ENCODE measurements at places on chromosomes 5 and 9.
A peak's percentile ranks its signal among the peaks of the same experiment; 100 is the strongest.

- DNase-seq = no peak
Measured at GRCh38 chr9:90060256-90060655, 455.4 kb downstream of the GADD45G start.

GRCh38 chr5:321230-321725 lies at the start of gene AHRR:
AHRR (plus strand) TSS chr5:321714; CDS start chr5:343903, 22,189 bp downstream.
- peak; percentile 97 for DNase-seq

DNA sequence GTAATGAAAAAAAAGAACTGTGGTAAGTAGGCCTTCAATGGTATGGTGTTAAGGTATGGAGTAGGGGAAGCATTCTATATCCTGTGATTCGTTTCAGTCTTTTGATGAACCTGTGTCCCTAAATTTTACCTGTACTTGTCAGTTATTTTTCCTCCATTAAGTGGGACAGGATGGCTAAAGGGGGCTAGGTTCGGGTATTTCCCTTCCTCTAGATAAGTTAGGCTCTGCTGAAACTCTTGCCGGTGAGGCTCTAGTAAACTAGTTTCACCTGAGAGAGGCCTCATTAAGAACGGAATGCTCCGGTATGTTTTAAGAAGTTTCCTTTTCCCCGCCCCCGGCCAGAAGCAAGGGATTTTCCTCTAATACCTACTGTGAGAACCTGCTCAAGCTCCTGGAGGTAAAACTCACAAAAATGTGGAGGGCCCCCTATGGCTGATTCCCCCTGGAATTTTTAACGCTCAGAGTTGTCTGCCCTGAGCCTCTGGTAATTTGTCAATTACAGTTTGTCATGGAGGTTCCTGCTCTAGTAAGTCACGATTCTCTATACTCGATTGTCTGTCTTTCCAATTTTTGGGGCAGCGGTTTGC lies 87.7 kb downstream of the MACIR start:
- no peak for DNase-seq

- no peak for DNase-seq
Measured at GRCh38 chr9:123960965-123961364, 31.0 kb upstream of the DENND1A start.

- no peak for DNase-seq
Measured at GRCh38 chr9:117682955-117683710, 21.1 kb upstream of the TLR4 start.

- no peak for DNase-seq
Measured at GRCh38 chr9:126325821-126326220, 808 bp upstream of the MVB12B start.

GRCh38 chr9:17905781-17906175 lies 326.9 kb downstream of the SH3GL2 start:
- no peak for DNase-seq

- DNase-seq = peak; percentile 6
Measured at GRCh38 chr9:70954596-70955143, 166.8 kb downstream of the TRPM3 start.

DNA sequence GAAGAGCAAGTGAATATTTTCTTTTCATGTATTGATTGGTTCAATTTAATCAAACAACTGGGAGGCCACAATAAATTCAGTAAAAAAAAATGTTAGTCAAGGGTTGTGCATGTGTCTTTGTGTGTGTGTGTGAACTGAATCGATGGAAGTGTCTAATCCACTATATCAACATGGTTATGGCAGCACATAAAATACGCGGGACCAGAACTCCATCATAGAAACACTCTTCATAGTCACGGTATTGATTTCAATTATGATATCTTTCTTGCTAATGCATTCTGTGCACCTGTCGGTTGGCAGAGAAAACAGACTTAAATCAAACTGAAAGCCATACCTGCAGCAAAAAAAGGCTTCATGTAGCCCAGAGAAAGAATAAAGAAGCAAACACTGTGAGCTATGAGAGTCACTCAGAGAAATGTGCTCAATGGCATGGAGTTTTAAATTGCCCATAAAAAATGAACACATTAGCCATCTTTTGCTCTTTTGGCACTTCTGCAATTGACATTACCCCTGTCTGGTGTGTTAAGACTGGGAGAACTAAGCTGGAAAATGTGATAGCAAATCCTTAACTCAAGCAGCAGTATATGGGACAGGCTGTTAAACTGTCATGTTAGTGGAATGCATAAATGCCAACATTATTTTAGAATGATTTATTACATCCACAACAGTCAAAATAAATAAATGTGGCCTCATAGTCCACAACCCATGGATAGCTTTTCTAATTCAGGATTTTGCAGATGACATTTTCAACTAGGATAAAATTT lies 642.4 kb upstream of the C9orf72 start:
- no peak for DNase-seq

DNA sequence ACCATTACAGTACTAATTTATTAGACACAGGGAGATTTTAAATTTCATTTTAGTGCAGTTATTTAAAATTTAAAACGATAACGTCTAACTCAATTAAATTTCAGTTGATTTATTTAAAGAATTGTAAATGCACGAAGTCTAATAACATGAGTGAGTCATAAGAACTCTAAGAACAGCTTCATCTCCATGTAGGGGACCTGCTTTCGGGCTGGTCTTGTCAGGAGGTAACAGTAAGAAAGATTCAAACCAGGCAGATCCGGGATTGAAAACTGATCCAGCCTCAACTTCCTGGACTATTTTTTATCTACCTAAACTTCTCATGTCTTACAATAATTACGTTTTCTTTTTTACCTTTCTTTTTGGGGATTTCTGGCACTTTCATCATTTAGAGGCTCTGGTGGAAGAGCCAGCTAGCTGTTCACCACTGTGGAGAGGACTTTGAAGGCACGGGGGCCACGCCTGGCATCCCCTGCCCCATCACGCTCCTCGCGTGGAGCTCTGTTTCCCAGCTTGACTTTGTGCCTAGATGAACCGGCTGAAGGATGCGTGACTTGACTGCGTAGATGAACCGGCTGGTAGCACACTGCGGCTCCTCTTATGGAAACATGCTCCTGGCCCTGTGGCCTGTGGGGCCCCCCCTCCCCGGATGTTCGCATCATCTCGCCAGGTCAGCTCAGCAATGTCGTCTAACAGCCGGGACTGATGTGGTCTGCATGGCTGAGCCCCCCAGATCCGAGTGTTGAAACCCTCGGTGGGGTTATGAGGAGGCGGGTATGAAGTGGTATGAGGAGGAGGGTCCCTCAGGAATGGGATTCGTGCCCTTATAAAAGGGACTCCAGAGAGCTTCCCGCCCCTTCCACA lies 26.0 kb downstream of the NDUFS6 start:
- no peak for DNase-seq

GRCh38 chr5:145161391-145161790 lies 673.8 kb downstream of the PRELID2 start:
- no peak for DNase-seq

- DNase-seq = peak; percentile 12
Measured at GRCh38 chr5:180599981-180600553, 8.8 kb upstream of the SCGB3A1 start.

Data from hepatic stellate cell (primary cell).